ENCODE measurements at places on chromosomes 3 and 15.

DNA sequence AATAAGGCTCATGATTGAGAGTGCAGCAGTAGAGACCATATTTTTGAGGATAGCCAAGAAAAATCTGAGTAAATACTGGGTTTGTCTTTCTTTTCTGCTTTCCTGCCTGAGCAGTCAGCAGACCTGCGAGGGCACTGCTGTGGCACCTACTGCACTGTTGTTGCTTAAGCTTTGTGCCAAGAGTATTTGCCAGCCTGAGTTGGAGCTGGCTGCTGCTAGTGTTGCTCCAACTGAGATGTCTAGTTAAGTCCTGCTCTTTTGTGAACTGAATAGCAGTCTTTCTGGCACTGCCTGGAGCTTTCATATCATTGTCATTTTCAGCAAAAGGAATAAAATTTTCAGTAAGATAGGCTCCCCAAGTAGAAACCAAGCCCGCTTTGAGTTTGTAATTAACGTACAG lies 214.5 kb upstream of the P2RY1 start:
- no peak for DNase-seq

DNA sequence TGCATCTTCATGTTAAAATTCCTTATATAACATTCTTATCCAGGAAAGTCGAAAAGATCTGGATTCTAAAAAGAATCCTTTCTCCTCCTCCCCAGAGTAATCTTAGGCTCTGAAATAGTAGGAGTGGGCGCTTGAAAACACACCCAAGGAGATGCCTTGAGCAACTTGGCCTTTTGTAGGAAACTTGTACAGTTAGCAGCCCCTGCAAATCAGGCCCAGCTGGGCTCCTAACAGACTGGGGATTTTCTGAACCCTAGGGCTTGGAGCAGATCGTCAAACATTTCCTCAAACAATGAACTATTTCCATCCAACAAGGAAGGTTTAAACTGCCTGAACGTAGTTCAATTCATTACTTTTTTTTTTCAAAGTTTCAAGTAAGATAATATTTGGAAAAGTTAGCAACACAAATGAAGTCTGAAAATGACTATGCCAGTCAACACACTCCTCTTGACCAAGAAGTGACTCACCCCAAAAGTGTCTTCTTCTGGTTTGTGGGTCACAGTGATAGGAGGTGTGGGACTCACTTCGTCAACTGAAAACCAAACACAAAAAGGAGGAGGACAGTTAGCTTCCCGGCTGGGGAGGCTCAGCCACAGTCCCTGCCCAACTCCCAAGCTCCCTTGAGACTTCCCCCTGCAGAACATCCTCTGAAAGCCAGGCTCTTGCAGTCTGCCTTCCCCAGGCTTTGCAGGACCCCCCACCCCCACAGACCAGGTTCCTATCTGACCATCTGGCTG lies 129.7 kb downstream of the NTRK3 start:
- no peak for DNase-seq

GRCh38 chr3:183904833-183905780 lies 20.4 kb upstream of the PARL start:
- DNase-seq, result no peak

- DNase-seq, result no peak
Observed at GRCh38 chr3:54835701-54836100, 92.2 kb downstream of the LRTM1 start.

GRCh38 chr15:45635191-45635638 lies 386 bp downstream of the SQOR start:
- peak; percentile 42 for DNase-seq

DNA sequence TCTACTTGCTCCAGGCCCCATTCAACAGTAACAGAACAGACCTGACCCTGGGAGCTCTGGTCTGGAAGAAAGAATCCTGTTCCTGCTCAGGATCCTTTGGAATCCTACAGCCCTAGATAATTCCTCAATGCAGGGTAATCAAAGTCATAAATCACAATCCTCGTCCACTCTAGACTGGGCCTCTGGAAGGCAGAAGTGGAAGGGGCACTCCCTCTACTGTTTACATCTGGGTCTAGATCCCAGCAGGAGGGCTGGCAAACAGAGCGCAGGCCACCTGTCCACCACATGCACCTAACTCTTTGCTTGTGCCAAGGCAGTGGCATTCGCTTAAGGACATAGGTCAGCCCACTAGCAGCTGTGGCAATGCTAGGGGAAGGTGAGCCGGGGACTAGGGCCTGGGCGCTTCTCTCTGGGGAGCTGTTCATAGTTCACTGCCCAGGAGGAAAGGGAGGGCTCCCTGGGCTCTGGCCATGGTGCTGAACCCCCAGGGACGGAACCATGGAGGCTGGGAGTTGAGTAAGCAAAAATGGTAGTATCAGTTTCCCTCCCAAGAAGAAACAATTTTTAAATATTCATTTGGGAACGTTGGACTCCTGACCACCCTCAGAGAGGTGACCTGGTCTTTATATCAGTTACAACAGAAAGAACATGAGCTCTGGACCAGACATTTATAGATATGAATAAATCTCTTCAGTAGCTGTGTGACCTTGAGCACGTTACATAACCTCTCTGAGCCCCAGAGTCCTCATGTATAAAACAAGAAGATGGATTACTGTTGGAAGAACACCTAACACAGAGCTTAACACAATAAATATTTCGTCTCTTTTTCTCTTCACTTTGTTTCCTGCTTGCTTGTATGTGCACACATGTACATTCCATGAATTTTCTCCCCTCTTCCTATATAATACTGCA lies 90.2 kb downstream of the NTRK3 start:
- no peak for DNase-seq

DNA sequence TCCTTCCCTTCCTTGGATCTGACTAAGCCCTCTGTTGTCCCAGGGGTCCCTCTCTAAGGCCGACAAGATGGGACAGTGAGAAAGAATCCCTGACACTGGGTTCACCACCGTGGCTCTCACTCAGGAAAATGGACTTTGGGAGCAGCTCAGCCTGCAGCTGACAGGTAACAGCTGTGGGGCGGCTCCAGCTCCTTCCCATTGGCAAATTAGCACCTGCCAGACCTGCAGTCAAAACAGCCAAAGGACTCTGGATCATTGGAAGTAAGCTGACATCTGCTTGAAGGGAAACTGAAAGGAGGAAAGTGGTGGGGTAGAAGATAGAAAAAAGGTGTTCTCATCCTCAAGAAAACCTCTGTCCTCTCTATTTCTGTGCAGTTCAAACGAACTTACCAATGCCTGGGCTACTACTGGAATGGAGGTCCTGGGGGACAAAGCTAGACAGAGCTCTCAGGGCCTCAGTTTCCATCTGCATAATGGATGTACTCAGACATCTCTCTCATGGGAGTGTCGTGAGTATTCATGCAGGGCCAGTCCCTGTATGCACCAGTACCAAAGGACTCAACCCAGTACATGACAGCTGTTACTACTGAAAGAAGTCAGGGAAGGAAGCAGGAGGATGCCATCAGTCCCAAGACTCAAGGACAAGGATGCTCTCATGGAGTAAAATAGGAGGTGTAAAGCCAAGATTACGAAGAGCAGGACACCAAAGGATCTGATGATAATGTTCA lies 53.6 kb upstream of the DCLK3 start:
- no peak for DNase-seq

GRCh38 chr3:156637480-156638022 lies 36.8 kb upstream of the TIPARP start:
- DNase-seq, result no peak

DNA sequence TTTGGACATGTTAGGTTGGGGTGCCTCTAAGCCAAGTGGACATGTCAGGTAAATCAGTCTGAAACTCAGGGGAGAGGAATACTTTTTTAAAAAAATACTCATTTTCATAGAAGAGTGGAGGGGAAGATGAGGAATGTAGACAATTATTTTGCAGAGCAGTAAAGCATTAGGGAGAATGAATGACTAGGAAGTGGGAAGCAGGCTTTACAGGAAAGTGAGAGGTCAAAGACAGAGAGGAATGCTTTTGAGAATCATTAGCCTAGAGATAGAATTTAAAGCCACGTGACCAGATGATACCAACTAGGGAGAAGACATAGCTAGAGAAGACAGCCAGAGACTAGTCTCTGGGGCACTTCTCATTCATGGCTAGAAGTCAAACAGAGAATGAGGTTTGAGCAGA lies 91.0 kb downstream of the RAD18 start:
- no peak for DNase-seq

- no peak for DNase-seq
Observed at GRCh38 chr3:175144368-175144767, 285.2 kb downstream of the NAALADL2 start.

DNA sequence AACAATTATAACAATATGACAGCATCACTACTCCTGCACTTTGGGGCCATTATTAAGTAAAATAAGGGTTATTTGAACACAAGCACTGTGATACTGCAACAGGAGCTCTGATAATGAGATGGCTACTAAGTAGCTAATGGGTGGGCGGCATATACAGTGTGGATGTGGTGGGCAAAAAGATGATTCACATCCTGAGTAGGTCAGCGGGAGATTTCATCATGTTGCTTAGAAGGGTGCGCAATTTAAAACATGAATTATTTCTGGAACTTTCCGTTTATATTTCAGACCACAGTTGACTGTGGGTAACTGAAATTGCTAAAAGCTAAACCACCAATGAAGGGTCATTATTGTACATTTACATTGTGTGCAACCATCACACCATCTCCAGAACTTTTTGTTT lies 42.3 kb downstream of the FBXO22 start:
- DNase-seq, result no peak

DNA sequence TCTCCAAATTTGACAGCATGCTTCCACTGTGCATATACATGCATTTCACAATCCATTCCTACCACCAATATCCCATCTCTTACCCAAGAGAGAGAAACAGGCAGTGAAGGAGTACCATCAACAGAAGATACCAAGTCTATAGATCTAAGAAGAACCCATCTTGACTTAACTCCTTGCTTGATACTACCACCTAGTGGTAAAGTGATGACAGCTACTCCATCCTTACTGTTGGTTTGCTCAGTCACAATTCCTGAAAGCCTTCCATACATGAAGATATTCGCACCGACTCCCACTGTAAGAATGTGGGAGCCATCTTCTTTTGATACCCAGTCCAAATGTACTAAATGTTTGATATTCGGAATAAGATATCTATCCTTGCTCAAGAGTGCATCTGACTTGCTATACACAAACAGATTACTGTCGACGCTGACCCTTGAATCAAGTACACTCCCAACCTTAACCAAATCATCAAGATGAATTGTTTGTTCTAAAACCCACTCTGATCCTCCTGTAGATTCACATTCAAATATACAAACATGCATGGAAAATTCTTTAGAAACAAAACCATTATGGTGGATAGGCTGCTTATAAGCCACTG lies 123.1 kb downstream of the DMXL2 start:
- no peak for DNase-seq

DNA sequence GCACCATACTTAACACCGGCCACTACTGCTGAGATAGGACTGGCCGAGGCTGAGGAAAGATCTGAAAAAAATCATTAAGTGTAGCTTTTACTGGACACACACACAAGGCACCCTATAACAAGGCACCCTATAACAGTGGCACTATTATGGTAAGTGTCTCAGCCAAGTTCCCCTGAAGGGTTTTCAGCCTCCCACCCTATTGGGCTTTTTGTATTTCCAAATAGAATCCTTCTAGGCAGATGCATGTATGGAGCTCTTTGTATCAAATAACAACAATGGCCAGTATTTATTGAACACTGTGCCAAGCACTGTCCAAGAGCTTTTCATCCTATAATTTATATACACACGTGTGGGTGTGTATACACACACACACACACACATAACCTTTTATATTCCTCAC lies 6.7 kb upstream of the DNAJA4 start:
- DNase-seq, result no peak

DNA sequence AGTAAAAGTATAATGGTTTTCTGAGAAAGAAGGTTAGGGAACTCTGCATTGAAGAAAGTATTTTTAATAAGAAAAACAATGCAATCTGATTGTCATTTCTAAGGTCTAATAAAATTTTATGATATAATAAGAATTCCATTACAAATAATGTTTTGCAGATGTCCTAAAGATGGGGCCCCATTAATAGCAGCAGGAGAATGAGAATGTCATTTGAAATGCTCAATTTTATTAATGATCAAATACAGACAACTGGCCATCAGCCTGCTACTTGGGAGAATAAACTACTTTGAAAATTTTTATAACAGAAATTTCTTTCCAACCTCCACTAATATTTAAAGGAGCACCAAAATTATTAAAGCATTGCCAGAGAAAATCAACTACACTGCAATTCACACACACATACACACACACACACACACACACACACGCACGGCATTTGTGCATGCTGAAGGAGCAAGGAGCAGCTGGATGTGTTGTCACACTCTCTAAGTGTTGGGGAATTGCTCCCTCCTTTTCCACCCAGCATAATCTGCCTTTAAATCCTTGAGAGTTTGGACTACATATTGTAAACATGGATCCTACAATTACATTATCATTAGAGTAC lies 109.5 kb downstream of the THRB start:
- DNase-seq, result no peak

Data from activated CD4-positive, CD25-positive, alpha-beta regulatory T cell (primary cell).